ENCODE measurements at places on chromosomes 3 and 15.

- DNase-seq: no peak
Measured at GRCh38 chr3:111617406-111617805, 22.3 kb upstream of the ZBED2 start.

GRCh38 chr3:65291448-65292125 is 603.8 kb upstream of the ADAMTS9 start:
- DNase-seq: no peak

GRCh38 chr3:153881201-153881600 is 240.0 kb upstream of the ARHGEF26 start:
- peak; percentile 36 for DNase-seq

- no peak for DNase-seq
Measured at GRCh38 chr3:142664819-142665218, 59.0 kb upstream of the TRPC1 start.

DNA sequence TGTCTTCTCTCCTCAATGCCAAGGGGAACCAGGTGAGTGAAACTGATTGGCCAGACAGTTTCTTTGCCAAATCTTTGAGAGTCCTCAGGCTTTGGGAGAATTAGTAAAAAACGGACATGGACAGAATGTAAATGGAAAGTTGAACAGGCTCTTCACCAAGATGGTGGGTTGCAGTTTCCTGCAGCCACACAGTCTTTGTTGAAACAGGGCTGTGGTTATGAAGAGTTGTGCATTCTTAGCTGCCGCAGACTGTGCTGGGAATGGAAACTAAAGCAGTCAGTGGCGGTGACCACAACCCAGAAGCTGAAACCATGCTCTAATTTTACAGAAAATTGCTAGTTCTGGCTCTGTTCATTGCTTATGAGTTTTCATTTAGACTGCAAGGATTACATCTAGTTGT is 42.1 kb upstream of the TASOR start:
- peak; percentile 6 for DNase-seq

DNA sequence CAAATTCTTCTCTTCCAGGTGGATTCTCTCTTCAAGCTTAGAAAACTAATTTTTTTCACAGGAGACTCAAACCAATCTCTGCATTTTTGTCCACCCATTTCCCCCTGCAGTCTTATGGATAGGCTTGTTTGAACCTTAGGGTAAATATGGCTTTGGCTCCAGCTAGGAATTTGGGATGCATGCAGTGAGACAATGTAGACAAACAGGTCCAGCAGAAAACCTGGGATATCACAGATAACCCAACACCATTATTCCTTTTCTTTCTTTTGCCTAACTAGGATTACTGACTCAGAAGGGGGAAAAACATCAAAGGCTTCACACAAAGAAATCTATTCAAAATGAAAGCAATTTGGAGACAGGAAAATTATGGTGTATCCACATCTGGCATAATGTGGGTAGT is 11.2 kb upstream of the SEMA5B start:
- no peak for DNase-seq

DNA sequence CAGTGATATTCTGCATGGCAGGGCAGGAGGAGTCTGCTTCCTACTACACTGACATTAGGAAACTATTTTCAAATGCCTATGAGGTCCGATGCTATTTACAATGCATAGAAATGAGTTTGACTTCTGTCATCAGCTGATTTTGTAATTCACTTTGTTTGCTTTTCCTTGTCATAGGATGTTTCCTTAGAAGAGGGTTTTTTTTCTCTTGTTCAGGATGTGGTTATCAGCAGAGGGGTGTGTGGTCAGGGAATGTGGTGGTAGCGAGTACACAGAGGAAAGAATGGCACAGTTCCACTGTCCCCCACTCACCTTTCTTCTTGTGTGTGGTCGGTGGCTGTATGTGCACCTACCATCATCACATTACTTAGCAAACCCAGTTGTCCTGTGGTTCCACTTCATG is 231.5 kb downstream of the LRTM1 start:
- peak; percentile 18 for DNase-seq

DNA sequence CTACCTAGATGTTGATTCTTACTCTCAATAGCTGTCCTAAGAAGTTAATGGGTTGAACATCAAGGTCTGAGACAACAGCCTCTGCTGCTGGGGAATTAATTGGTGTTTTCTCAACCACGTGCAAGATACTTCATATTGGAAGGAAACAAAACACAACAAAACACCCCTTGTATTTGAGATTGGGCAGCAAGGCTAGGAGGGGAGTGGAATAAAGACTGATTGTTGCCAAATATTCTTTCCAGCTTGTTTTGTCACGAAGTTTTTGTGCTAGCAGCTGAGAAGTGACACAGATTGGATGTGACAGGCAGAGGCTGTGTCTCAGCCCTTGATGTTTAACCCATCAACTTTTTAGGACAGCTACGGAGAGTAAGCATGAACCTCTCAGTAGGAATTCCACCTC is 808.4 kb downstream of the IGSF11 start:
- no peak for DNase-seq

GRCh38 chr15:38682861-38683260 is 118.2 kb upstream of the RASGRP1 start:
- DNase-seq: no peak

- DNase-seq: no peak
Measured at GRCh38 chr15:71708741-71709140, 101.6 kb upstream of the NR2E3 start.

All from astrocyte (in vitro differentiated cells and primary cell).